ENCODE measurements at places on chromosomes 3 and 15.
A peak's percentile ranks its signal among the peaks of the same experiment; 100 is the strongest.

DNA sequence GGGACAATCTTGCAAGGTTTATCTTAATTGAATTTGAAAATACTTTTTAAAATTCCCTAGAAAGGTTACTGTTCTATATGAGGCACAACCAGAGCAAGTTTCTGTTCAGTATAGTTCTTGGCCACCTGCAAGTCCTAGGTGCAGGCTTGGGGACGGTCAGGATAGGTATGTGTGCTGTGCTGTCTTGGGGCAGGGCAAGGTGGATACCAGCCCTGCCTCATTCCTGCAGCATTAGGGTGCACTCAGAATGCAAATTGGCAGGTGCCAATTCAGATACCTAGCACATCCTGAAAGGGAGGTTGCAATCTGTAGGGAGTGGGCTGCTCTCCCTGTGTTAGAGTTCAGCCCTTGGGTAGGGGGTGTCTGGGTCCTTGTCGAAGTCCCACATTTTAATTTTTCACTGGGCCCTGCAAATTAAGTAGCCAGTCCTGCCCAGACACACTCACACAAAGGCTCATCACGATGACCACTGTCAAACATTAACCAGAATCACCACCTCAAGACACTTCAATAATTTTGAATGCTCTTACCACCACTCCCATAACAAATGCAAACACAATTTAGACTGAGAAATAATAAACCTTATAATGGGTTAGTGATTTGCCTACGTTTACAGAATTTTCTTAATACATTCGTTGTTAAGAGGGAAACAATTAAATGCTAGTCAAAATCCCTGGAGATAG, 838.0 kb upstream of the NR2F2 start:
- DNase-seq = no peak

DNA sequence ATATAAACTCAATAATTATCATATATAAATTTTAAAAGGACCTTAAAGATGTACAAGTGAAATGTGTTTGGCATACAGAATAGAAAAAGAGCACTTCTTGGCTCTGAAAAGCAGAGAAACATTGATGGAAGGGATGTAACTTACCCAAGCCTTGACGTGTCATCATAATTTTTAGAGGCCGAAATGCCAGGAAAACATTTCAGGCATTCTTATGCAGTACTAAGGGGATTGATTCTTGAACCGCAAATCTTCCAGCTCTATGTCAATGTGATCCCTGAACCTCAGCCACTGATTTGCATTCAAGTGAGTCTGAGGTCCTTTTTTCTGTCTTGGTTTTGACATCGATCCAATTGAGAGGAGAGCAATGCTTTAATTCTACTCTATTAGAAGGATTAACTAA, 97.8 kb downstream of the CLDN1 start:
- no peak for DNase-seq

DNA sequence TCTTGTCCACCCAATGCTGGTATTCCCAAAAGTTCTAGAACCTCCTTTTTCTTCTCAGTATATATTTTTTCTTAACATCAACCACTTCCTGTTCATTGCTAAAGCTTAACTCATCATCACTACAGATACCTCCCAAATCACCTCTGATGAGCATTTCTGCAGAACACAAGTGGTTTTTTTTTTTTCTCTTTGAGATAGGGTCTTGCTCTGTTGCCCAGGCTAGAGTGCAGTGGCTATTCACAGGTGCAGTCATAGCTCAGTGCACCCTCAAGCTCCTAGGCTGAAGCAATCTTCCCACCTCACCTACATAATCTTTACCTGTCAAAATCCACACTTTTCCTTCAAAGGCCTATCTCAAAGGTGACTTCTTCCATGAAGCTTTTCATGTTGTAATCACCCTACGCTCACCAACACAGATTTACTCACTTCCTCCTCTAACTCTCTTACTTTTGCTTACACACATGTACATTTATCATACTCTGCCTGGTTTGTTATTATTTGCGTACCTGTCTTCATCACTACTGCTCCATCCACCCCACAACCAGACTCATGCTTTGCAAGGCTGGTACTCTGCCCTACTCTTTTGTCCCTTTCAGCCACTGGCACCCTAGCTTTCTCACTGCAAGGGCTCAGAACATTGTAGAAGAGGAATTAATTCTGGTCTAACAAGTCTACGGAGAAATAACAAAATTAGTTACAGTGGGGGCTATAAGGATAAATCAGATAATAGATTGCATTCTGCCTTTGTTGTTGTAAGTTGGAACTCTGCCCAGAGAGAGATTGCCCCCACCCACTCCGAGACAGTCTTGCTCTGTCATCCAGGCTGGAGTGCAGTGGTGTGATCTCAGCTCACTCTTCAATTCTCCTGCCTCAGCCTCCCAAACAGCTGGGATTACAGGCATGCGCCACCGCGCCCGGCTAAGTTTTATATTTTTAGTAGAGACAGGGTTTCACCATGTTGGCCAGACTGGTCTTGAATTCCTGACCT, 27.5 kb downstream of the HERC1 start:
- peak; percentile 17 for DNase-seq

- DNase-seq = no peak
Observed at GRCh38 chr3:158569794-158570193, 1.2 kb upstream of the MLF1 start.

DNA sequence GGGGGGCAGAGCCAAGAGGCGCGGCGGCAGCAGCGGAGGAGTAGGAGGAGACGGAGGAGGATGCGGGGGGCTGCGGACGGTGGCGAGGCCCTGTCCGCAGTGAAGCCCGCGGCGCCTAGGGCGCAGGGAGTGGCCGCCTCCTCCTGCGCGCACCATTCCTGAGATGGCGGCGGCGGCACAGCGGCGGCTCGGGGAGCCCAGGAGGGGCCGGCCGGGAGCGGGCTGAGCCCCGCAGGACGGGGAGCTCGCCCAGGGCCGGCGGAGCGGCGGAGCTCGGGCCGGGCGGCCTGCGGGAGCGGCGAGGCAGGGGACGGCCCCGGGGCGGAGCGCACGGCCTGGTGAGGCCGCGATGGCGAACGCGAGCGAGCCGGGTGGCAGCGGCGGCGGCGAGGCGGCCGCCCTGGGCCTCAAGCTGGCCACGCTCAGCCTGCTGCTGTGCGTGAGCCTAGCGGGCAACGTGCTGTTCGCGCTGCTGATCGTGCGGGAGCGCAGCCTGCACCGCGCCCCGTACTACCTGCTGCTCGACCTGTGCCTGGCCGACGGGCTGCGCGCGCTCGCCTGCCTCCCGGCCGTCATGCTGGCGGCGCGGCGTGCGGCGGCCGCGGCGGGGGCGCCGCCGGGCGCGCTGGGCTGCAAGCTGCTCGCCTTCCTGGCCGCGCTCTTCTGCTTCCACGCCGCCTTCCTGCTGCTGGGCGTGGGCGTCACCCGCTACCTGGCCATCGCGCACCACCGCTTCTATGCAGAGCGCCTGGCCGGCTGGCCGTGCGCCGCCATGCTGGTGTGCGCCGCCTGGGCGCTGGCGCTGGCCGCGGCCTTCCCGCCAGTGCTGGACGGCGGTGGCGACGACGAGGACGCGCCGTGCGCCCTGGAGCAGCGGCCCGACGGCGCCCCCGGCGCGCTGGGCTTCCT, at the start of gene GPR27:
GPR27 (plus strand) TSS at position 155 of the 909 bp plus-strand sequence; CDS start at position 350, 195 bp downstream.
- no peak for DNase-seq

DNA sequence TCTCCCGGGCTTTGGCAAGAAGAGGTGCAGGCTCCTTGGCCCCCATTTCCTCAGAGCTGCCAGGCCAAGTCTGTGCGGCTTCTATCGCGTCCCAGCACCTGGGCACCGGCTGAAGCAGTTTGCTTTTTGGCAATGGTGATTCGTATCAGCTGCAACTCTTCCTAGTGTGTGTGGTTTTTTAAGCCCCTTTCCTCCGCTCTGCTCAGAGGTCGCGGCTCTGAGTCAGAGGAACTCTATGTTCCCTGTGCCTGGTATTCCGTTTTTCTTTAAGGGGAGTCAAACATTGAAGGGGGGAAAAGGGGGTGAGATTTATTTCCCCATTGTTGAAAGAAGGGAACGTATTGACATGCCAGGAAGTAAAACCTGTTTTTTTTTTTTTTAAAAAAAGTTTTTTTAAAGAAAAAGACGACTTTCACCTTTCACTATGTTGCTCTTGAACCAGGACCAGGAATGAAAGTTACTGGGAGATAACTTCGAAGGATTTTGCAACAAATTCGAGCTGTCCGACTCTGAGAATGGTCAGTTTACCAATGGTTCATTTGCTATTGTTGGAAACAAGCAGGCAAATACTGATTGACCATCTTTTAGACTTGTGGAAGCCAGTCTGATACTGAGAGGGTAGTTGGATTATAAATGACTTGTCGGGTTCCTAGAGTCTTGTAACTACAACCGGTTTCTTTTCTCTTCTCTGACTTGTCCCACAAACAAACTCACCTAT, 1.1 kb downstream of the ARMC8 start:
- no peak for DNase-seq

DNA sequence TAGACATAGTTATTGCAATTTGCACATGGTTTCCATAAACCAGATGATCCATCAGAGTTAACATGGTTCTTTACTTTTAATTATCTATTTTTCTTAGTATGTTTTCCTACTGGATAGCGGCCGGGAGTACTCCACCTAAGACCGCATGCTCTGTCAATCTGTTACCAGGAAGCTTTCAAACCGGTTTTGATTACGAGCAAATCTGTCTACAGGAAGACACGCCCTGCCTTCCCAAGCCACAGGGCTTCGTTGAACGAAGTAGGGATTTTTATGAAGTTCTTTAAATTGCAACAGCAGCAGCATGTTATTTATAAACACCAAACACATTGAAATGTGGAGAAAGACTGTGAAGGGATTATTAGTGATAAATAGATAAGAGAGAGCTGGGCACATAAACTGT, 283.3 kb upstream of the ROBO2 start:
- DNase-seq = no peak

DNA sequence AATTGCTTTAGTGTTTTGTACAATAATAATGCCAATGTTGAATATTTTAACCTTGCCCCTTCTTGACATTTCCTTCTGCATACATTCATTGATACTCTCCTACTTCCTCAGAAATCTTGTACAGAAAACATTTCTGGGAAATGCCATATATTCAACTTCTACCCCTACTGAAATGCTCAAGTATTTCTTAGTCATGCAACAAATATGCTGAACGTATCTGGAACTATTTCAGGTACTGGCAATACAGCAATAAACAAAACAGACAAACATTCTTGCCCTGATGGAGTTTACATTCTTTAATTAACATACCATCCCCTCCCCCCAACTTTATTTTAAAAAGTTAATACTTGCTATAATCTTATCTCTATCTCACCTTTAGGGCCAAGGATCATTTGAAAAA, 147.2 kb downstream of the STAG1 start:
- no peak for DNase-seq

DNA sequence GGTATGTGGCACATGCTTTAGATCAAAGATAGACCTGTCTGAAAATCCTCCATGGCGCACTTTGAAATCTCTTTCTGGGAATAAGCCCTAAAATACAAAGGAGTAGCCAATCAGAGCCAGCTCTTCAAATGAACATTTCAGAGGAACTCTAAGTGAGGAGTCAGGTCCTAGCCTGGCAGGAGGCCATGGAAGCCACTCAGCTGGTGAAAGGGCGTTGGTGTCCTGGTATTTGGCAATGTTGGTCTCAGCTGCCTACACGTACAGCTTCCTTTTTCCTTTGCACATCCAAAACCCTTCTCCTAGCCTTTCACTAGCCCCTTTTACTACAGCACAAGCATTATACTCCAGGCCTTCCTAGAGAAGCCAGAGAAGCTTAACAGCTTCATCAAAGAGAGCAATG, 5.5 kb downstream of the WDR73 start:
- DNase-seq = no peak

DNA sequence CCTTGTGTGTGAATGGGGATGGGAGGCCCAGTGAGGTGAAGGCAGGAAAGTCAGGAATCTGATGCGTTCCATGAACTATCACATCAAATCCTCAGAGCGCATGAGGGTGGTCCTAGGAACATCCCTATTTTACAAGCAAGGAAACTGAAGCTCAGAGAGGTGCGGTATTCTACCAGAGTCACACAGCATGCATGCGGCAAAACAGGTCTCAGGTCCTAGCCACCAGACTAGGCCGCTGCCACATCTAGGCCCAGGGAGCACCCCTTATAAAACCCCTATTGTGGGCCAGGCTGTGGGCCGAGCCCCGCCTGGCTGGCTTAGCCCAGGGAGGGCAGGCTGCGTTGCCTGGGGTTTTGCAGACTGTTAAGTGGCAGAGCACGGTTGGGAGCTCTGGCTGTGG, 17.9 kb upstream of the GRIP2 start:
- DNase-seq = no peak

- DNase-seq = no peak
Observed at GRCh38 chr3:45816544-45816943, 20.2 kb upstream of the SLC6A20 start.

- DNase-seq = no peak
Observed at GRCh38 chr3:73681610-73682009, 56.9 kb upstream of the PDZRN3 start.

DNA sequence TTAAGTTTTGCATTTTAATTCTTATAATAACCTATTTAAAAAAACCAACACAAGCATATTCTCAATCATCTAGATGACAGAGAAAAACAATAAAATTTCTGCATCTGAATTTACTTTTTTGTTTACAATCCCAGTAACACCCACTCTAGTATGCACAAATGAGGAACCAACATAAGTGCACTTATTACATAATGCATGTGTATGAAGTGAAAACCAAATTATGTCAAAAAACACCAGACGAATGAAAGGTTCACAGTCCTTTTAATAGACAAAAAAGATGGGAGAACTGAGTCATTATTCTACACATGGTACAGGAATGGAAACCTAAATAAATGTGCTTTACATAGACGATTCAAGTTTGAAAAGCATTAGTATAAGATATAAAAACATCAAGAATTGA, 91.7 kb downstream of the NR1I2 start:
- no peak for DNase-seq

GRCh38 chr15:81723701-81724100, 322.1 kb downstream of the MEX3B start:
- DNase-seq = no peak

- no peak for DNase-seq
Observed at GRCh38 chr15:80923668-80924067, 66.0 kb downstream of the MESD start.

GRCh38 chr3:71940486-71940885, 155.5 kb upstream of the PROK2 start:
- no peak for DNase-seq

DNA sequence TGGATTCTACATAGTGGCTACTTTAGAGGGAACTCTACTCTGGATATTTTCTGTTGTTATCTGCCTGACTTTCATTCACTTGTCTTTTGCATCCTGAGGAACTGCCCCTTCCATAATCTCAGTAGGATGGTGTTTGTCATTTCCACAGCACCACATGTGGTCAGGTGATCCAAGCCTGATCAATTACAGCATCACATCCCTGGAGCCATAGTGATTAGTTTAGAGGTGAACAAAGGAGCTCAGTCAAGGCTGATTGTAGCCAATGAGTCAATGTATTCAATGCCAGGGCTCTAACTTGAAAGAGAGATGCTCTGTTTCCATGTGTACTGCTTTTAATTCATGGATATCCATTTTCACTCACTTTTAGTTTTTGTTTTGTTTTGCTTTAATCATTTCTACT, 478.7 kb upstream of the ADAMTS9 start:
- no peak for DNase-seq

- DNase-seq = no peak
Observed at GRCh38 chr3:77530870-77531269, 491.0 kb downstream of the ROBO2 start.

GRCh38 chr3:179229177-179229576, 21.7 kb downstream of the KCNMB3 start:
- DNase-seq = peak; percentile 38

GRCh38 chr3:177141471-177141870, 55.8 kb downstream of the TBL1XR1 start:
- DNase-seq = no peak
